Right lobe of liver (tissue), 6 donors: ENCODE measurements at places on chromosomes 7 and 10.

- no peak for DNase-seq
Observed at GRCh38 chr10:27621461-27621860, 117.4 kb downstream of the RAB18 start.

DNA sequence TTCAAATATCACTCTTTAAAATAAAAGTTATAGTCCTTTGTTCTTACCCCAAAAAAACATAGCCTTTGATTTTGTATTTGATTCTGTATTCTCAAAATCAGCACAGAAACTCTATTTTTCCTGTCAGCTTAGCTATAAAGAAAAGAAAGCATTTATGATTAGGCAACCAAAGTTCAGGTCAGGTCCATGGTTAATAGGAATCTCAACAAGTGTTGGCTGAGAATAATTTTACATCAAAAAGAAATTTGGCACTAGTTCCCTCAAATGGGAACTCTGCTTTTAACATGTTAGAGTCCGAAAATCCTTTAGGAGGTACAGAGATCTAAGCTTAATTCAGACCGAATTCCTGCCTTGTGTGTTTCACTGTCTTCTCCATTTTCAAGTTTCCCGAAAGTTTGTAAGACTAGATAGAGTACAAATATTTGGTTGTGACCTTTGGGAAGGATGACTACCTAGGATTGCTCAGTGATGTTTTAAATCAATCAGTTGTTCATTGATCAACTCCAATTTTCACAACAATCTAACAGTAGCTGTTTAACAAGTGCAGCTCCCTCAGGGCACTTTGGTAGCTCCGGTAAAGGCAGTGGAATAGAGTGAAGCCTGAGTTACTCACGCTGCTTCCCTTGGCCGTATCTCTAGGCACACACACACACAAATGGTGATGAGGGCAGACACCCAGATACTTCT, 8.8 kb upstream of the ENO4 start:
- DNase-seq, result no peak

GRCh38 chr7:1947586-1948217, 277.6 kb downstream of the ELFN1 start:
- no peak for DNase-seq

GRCh38 chr10:95606922-95607321, 45.8 kb upstream of the SORBS1 start:
- no peak for DNase-seq

DNA sequence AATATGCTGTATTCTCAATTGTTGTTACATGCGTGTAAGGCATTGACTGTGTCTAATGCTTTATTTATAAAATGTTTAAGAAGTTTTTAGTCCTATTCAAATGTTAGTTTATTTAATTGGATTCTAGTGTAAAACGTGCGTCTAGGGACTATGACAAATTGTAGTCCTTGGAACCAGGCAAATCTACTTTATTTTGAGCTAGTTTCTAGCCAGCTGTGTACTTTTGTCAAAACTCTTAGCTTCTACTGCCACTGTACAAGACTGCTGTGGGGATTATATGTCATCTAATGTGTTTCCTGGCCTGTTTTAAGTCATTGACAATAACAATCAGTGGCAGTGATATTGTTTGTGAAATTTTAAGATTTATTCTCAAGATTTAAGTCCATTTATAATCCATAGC, 220.5 kb upstream of the SEMA3D start:
- DNase-seq, result no peak
